ENCODE measurements at places on chromosomes 6 and 20. TPM values are rescaled to one million over a fixed set of nuclear protein-coding genes. Genes with fewer than 3 reads are reported as not detected.

DNA sequence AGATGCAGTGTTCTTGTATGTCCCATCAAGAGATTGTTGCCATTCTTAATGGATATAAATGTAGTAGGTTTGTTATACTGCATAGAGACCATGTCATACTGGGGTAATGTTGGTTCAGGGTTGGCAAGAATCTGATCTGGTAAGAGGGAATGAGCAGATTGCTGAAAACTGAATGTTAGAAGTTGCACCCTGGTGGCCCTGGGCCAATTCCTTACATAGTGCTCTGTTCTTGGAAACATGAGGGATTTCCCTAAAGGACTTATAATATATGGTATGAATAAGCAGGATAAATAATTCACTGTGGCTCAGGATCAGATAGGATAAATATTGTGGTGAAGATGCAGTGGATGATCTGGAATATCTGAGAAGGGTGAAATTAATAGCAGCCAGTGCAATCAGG lies 70.2 kb downstream of the ANKS1A start:
- DNase-seq: no peak

- no peak for DNase-seq
Observed at GRCh38 chr6:46451343-46451742, 39.9 kb downstream of the RCAN2 start.

DNA sequence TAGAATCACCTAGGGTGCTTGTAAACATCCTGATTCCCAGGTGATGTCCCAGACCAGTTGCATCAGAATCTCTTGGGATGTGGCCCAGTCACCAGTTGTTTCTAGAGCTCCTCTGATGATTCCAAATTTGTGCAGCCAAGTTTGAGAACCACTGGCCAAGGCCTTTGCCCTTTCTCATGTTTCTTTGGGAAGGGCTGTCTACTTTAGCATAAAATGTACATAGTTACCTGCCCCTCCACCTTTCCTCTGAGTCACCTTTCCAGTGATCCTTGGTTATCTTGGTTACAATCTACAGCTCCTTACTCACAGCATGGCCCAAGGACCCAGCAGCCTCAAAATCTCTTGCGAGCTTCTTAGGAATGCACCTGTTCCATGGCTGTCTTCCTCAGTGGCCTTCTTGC lies 266.4 kb upstream of the PRND start:
- DNase-seq: no peak

DNA sequence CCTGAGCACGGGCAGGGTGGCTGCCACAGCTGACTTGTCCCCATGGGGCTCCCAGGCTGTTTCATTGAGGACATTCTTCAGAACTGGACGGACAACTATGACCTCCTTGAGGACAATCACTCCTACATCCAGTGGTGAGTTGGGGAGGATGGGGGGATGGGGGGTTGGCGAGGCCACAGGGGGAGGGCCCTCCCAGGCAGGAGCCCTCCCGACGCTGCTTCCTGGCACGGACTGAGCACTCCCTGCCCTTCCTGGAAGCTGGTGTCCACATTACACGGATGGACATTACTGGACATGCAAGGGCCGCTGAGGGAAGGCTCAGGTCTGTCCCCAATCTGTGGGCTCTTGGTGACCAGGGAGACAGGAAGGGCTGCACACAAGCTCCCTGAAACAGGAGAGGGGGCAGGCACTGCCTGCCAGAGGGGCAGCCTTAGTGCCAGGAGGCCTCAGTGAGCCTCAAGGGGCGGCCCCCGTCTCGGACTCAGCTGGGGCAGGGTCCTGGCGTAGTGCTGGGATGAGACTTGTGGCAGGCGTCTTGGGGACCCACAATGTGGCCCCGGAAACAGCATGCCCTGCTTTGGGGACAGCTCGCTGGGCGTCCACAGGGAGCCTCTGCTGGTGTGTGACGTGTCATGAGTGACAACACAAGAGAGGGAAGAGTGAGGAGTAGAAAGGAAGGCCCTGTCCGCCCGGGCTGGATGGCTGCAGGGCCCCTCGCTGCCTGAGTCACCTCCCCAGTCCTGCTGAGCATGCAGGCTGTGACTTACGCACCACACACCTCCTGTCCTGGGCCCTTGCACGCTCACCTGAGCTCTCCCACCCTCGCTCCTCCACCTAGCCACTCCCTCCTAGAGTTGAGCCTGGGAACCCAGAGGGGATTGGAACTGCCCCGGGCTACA lies 5.1 kb downstream of the OGFR start:
- DNase-seq: no peak

DNA sequence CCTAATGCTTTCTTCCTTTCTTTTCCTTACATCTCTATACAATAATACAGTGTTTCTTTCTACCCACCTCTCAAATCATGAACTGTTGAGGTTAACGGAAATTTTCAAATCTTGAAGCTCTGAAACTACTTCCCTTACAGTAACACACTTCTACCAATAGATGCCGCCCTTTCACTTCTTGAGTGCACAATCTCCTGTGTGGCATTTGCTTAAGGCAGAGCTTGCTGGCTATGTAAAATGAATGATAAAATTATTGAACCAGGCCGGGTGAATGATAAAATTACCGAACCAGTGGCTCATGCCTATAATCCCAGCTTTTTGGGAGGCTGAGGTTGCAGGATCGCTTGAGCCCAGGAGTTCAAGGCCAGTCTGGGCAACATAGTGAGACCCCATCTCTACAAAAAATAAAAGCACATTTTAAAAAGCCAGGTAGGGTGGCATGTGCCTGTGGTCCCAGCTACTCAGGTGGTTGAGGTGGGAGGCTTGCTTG lies 56.8 kb downstream of the KCNS1 start:
- DNase-seq: no peak

- no peak for DNase-seq
Observed at GRCh38 chr6:22878324-22878701, 308.9 kb downstream of the HDGFL1 start.

DNA sequence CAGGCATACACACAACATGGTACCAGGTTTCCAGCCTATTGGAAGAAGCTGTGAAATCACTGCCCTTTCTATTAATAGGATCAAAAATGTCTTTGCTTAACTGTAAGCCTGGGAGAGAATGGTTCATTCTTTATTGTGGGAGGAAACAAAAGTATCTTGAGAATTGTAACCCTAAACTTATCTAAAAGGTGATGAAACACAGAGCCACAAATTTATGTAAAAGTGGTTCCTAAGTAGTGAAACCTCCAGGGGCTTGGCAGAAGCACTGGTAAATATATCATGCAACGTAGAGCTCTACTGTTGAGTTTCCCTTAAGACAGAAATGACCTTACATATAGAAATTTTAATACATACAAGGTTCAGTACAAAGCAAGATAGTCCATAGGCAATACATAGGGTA lies 17.2 kb upstream of the NOX3 start:
- no peak for DNase-seq

- peak; percentile 78 for DNase-seq
Observed at GRCh38 chr6:26158076-26158580, 70.9 kb downstream of the HFE start.

PLCB4 gene
- 14.0 TPM for total RNA-seq

NUDT3 gene
- total RNA-seq: 33.2 TPM

TRIM31 gene
- not detected for total RNA-seq

CST4 gene
- total RNA-seq: not detected

Data from mesothelial cell of epicardium (in vitro differentiated cells).